ENCODE measurements at places on chromosomes 3 and 15. TPM values are rescaled to one million over a fixed set of nuclear protein-coding genes. Genes with fewer than 3 reads are reported as not detected.
A peak's percentile ranks its signal among the peaks of the same experiment; 100 is the strongest.

The GOLGA8J gene
- not detected for polyA plus RNA-seq

The CHRFAM7A gene
- 0.53 TPM for polyA plus RNA-seq

The SKOR1 gene
- 0.18 TPM for polyA plus RNA-seq

The XYLB gene
- 3.6 TPM for polyA plus RNA-seq

- peaks cover 28% of the 10 kb centered on the region for H3K27me3 ChIP-seq
- no peak overlapping the region for H3K27ac ChIP-seq
- peak; percentile 12 for DNase-seq
- peak overlapping the region; percentile 12 for H3K4me3 ChIP-seq
- H3K4me1 ChIP-seq = no peaks in the 10 kb centered on the region
Observed at GRCh38 chr3:192514081-192514753, 213.1 kb downstream of the FGF12 start.

DNA sequence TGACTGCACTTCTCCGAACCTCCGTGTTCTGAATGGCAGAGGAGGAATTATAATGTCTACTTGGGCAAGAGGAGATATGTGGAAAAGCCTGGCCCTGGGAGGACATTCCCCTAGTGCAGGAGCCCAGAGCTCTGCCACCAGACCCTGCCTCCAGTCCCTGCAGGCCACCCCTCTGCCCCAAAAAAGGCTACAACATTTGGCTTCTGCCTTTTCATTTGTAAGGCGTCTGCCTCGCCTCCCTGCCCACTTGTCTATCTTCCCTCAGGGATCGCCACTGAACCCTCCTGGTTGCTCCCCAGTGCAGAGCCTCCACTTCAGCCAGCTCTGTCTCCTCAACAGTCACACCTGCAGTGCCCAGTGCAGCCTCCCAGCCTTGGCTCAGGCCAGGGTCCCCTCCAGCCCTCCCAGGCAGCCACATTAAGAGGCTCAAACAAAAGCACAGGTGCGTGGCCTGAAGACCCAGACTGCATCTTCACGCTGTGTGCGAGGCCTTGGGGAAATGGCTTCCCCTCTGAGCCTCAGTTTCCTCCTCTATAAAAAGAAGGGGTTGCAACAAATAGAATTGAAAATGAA lies 125.9 kb upstream of the SMAD3 start:
- no peak overlapping the region for H3K27ac ChIP-seq
- no peaks in the 10 kb centered on the region for H3K27me3 ChIP-seq
- H3K4me3 ChIP-seq = no peak overlapping the region
- H3K36me3 ChIP-seq = no peaks in the 10 kb centered on the region

DNA sequence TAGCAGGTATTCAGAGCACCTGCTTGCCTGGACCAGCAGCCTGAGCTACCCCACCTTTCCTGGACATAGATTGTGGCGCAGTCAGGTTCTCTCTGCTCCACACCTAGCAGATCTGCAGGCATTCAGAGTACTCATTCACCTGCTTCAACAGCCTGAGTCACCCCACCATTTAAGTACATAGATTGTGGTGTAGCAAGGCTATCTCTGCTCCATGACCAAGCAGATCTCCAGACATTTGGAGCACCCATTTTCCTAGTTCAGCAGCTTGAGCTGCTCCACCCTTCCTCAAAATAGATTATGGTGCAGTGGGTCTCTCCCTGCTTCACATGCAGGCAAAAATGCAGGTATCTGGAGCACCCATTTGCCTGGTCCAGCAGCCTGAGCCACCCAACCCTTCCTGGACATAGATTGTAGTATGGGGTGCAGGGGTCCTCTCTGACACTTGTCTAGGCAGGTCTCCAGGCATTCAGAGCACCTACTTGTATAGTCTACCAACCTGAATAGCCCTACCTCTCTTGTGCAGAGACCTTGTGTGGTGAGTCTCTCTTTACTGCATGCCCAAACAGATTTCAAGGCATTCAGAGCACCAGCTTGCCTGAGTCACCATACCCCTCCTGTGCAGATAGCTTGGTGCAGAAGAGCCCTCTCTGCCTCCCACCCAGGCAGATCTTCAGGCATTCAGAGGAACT lies 466.0 kb upstream of the THBS1 start:
- no peaks in the 10 kb centered on the region for H3K27me3 ChIP-seq
- H3K4me3 ChIP-seq = no peak overlapping the region
- no peak for DNase-seq

GRCh38 chr3:27357665-27358258 lies 11.4 kb downstream of the NEK10 start:
- H3K27me3 ChIP-seq = no peaks in the 10 kb centered on the region
- DNase-seq = peak; percentile 39
- no peak overlapping the region for H3K27ac ChIP-seq

DNA sequence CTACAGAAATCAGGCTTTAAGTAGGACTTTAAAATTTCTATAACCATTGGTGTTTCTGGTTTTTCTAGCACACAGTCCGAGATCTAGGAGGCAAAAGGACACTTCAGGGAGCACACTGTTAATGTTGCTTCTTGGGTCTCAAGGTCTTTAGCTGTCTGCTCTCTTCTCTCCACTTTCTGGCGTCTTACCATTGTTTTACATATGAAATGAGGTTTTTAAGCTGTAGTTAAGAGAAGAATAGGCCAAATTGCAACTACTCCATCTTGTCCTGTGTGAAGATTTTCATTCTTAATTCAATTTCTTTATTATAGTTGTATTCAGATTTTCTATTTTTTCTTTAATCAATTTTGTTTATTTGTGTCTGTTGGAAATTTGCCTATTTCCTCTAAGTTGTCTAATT lies 151.4 kb downstream of the WNT7A start:
- H3K27me3 ChIP-seq = no peaks in the 10 kb centered on the region
- no peaks in the 10 kb centered on the region for H3K4me1 ChIP-seq
- H3K27ac ChIP-seq = no peak overlapping the region
- H3K4me3 ChIP-seq = no peak overlapping the region
- no peaks in the 10 kb centered on the region for H3K36me3 ChIP-seq

GRCh38 chr3:119211193-119211592 lies 29.5 kb downstream of the B4GALT4 start:
- no peaks in the 10 kb centered on the region for H3K27me3 ChIP-seq
- H3K4me3 ChIP-seq = no peak overlapping the region

GRCh38 chr3:156093964-156094363 lies 26.4 kb upstream of the KCNAB1 start:
- peaks cover 5% of the 10 kb centered on the region for H3K27me3 ChIP-seq
- no peak for DNase-seq
- H3K4me1 ChIP-seq = no peaks in the 10 kb centered on the region
- H3K4me3 ChIP-seq = no peak overlapping the region

- DNase-seq = peak; percentile 90
- no peaks in the 10 kb centered on the region for H3K4me1 ChIP-seq
- peaks cover 18% of the 10 kb centered on the region for H3K36me3 ChIP-seq
- no peaks in the 10 kb centered on the region for H3K27me3 ChIP-seq
- peak within 1 kb of the TSS; percentile 97 for H3K4me3 ChIP-seq
Observed at GRCh38 chr3:133661454-133662277, at the start of gene TOPBP1. Gene TOPBP1 (minus strand): TSS chr3:133661941. CDS start chr3:133661127, 814 bp downstream.

DNA sequence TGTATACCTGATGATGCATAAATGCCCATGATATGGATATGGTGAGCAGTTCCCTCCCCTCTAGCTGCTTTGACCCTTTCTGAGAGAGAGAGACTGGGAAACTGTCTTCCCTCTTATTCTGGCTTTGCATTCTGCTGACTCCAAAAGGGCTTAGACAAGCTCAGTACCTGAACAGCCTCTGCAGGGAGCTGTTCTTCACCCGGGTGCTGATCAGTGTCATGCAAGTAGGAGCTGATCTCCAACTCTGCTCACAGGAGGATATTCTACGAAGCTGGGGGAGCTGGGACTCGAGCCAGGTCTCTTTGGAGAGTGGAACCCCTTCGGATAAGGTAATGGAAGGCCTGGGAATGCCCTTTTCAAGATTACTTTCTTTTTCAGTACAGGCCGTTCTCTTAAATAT lies 237.1 kb downstream of the RYR3 start:
- no peaks in the 10 kb centered on the region for H3K36me3 ChIP-seq
- H3K4me1 ChIP-seq = no peaks in the 10 kb centered on the region
- no peak for DNase-seq
- H3K27me3 ChIP-seq = no peaks in the 10 kb centered on the region

DNA sequence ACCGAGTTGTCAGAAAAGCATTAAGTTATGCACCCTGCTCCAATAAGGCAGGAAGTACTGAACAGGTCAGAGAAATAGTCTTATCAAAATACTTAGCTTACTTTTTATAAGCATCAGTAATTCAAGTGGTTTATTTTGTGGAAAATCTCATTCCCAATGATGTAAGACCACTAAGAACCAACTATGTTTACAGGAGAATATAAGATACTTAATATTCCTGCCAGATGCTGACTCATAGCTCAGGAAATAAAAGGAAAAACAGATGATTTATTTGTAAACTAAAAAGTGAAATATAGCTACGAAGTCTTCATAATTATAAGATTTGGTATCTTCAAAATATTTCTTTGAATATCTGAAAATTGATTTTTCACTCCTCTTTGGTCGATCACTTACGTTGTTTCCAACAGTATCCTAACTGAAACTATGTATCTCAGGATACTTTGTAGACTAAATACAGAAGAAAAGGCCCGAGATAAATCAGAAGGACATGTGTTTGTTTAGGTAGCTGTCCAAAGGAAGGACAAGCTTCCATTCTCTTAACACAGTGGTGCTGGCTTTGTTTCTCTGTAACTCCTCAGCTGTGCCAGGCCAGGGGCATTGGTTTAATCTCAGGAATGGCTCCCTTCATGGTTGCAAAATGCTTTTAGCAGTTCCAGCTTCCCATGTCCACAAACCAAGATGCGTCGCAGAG lies 295.8 kb downstream of the GBE1 start:
- no peak overlapping the region for H3K27ac ChIP-seq

GRCh38 chr15:35958975-35959374 lies 413.0 kb upstream of the DPH6 start:
- H3K27me3 ChIP-seq = no peaks in the 10 kb centered on the region
- H3K4me3 ChIP-seq = no peak overlapping the region
- H3K4me1 ChIP-seq = peaks cover 17% of the 10 kb centered on the region
- no peaks in the 10 kb centered on the region for H3K36me3 ChIP-seq

DNA sequence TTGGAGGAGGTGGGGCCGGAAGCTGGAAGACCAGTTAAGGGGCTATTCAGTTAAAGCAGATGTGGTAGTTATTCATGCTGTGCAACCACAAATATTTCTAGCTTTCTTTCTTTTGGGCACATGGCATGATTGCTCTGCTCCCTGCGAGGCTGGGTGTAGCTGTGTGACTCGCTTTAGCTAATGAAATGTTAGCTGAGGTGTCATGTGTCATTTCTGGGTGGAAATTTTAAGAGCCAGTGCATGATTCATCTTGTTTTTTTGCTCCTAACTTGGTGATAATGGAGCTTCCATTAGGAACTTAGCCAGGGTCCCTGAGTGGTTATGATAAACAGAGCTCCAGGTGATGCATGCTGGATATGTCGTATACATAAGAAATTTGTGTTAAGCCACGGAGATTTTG lies 300.6 kb downstream of the SATB1 start:
- no peaks in the 10 kb centered on the region for H3K27me3 ChIP-seq
- no peak for DNase-seq

All from SK-N-SH (cell line).